ENCODE measurements at places on chromosomes 1 and 21.

DNA sequence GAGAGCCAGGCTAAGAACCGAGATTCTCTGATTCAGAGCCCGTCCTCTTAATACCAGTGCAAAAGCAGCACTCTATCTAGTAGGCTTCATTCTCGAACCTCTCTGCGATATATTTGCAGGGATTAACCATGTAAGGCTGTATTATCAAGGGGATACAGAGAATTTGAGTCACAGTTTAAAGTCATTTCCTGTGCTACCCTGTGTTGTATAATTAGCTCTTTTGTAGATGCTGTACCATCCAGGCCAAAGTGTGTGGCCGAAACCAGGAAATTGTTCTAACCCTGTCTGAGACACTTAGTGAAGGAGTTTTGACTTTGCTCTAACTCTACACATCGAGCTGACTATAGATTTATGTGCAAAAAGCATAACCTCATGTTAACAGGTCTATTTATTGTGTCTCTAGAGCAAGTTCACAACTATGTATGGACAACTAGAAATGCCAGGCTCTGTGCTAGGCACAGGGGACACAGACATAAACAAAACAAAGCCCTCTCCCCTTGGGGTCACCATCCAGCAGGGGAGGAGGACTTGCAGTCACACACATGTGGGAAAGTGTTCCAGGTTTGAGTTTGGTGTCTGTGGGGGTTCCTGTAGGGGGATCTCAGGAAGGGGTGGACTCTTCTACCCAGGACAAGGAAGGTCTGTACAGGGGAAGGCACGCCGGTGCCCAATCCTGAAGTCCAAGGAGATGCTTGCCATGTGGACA is 182.2 kb downstream of the DHRS3 start:
- DNase-seq: no peak

DNA sequence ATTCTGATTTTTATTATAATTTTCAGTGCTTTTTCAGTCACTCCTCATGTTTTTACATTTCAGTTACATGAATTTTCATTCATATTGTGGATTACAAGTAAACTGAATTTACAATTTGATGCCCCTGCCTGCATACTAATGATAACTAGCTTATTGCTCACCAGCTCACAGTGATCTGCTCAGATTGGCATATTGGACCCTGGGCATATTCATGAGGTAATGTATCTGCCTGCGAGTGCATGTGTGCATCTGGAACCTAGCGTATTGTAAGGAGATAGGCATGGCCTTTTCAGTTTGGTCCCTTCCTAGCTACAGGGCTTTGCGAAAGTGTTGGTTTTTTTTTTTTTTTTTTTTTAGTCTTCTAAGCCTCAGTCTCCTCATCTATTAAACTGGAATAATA is 213.7 kb downstream of the SDCCAG8 start:
- DNase-seq: no peak

- no peak for DNase-seq
These were observed 357 bp upstream of the TXLNA start for GRCh38 chr1:32179193-32179442.

DNA sequence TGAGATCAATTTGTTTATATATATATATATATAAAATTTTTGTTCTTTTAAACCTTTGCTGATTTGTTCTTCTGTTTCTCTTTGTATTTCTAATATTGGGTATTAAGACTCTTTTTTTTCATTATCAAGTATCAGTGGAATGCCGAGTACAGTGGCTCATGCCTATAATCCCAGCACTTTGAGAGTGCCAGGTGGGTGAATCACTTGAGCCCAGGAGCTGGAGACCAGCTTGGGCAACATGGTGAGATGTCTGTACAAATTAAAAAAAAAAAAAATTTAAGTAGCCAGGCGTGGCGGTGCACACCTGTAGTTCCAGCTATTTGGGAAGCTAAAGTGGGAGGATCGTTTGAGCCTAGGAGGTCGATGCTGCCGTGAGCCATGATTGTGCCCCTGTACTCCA is 67.1 kb downstream of the MAST2 start:
- DNase-seq: no peak

DNA sequence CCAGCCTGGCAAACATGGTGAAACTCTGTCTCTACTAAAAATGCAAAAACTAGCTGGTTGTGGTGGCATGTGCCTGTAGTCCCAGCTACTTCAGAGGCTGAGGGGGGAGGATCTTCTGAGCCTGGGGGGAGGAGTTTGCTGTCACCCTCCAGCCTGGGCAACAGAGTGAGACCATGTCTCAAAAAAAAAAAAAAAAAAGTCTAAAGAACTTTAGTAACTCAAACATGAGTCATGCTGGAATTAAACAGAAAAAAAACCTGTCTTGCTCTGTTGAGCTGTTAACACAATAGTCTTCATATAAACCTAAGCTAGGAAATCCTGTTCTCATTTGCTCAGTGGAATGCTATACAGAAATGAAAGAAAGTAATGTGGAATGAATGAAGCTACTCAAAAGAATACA is 16.7 kb upstream of the DISP1 start:
- DNase-seq: no peak

DNA sequence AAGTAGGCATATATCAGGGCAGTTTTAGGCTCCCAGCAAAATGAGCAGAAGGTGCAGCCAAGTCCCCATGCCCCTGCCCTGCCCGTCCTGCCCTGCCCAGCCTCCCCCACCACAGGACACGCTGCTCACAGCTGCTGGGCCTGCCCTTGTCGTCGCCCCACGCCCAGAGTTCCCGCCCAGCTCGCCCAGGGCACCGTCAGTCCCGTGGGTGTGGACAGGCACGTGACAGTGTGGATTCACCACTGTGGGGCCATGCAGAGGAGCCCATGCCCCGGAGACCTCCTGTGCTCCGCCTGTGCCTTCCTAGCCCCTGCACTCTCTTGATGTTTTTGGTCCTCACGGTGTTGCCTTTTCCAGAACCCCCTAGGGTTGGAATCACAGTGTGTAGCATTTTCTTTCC is 7.0 kb downstream of the FAAP20 start:
- DNase-seq: no peak

GRCh38 chr21:15206514-15206913 is 141.7 kb upstream of the NRIP1 start:
- DNase-seq: no peak

DNA sequence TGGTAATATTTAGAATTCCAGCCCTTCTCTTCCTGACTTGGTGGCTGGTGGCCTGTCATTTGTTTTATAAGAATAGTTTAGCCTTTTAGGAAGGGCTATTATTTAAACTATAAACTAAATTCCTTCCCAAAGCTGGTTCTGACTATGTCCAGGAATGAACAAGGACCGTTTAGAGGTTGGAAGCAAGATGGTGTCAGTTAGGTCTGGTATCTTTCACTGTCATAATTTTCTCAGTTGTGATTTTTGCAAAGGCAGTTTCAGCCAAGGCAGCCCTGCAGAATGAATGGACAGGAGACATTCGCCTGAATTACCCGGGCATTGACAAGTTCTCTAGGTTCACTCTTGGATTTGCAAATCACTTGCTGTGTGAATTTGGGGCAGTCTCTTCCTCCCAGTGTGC is 67.2 kb downstream of the TLR5 start:
- DNase-seq: no peak

- no peak for DNase-seq
These were observed 1.1 kb upstream of the RCAN3 start for GRCh38 chr1:24501371-24502064.

DNA sequence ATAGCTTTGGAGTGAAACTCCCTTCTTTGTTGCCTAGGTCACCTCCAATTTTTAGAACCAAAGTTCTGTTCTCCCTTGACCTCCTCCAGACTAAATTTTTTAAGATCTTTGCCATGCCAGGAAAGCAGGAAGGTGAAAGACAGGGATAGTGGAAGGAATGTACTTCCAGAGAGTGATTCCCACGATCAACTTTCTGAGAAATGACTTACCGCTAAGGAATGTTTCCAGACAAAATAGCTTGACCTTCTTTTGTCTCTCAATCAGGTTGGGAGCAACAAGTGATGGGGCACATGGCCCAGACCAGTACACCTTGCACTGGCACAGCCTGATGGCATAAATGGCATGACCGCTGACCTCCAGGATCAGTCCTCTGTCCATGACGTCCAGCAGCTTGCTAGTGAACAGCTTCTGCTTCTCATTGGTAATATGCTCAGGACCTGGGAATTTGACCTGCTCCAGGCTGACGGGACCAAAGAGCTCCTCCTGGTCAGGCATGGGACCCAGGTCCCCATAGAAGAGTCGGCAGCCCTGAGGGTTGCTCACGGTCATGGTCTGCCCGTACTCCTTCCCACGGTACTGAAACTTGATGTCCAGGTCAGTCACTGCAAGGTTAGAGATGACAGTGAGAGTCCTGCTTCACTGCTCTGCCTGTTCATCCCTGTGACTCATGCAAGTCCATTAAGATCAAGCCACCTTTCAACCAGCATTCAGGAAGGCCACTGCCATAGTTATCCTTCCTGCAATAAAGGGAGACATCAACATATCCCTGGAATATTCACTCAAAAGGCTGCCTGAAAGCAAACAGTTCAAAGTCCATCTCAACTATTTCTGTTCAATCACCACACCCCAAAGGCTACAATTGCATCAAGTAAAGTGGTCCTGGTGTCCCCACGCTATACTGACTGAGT is 6.2 kb upstream of the C1orf74 start:
- DNase-seq: no peak

GRCh38 chr1:56416495-56416894 is 162.9 kb downstream of the PLPP3 start:
- DNase-seq: no peak

DNA sequence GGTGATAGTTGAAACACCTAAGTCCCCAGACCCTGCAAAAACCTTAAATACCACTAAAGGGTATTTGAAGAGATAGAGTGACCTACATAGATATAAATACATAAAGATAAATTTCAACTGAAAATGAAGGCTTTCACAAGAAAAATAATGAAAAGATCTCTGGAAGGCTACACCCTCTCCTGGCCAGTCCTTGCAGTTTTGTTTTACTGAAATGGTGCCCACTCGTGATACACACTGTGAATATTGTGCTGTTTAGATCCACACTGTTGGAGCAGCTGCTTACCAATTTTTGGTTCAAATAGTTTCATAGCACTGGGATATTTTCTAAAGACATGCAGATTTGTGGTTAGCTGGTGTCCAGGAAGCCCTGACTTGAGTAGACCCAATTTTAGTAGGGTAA is 31.5 kb upstream of the RNF187 start:
- no peak for DNase-seq

DNA sequence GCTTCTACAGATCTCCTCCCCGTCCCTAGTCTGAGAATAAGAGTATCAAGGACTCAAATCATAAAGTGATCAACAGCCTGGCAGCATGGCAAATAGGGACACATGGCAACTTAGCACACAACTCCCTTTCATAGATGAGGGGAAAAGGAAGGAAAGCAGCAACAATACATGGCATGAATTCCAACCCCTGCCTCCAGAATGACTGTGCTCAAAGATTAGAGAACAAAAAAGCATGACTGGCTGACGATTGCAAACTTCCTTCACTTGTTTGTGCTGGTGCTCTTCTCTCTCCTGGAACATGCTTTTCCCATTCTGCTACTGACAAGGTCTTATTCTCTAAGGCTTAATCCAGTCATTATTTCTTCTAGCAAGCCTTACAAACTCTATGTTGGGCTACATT is 11.5 kb downstream of the KTI12 start:
- no peak for DNase-seq

DNA sequence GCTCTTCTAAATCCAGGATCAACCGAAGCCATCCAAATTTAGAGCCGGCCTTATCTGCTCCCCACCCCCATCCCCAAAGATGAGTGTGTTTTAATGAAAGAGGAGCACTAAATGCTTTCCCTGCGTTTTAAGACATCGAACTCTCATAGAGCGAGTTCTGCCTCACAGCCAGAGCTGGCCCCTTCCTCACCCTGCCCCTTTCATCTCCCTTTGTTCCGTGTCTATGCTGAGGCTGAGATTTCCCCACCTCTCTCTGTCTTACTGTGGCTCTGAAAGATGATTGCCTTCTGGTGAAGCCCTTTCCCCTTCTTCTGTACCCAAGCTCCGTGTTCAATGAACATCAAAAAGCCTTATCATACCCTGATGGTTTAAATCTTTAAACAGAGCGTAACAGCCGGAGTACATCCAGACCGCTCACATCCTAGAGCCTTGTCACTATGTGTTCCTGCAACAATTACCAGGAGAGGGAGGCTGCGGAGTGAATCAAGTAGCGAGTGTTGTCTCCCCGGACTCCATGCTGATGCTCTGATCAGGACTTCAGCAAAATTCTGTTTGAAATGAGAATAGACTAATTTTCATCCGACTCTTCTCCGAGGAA is 110.1 kb downstream of the ZNF326 start:
- no peak for DNase-seq

GRCh38 chr1:225460737-225461532 is 33.1 kb upstream of the LBR start:
- DNase-seq: no peak

- no peak for DNase-seq
These were observed 5.5 kb downstream of the GSTM4 start for GRCh38 chr1:109661391-109661790.
